NCI-H1436 treated with DMSO at 0.1 percent for 48 hours (cell line): ENCODE measurements at places on chromosomes 2 and 18.

DNA sequence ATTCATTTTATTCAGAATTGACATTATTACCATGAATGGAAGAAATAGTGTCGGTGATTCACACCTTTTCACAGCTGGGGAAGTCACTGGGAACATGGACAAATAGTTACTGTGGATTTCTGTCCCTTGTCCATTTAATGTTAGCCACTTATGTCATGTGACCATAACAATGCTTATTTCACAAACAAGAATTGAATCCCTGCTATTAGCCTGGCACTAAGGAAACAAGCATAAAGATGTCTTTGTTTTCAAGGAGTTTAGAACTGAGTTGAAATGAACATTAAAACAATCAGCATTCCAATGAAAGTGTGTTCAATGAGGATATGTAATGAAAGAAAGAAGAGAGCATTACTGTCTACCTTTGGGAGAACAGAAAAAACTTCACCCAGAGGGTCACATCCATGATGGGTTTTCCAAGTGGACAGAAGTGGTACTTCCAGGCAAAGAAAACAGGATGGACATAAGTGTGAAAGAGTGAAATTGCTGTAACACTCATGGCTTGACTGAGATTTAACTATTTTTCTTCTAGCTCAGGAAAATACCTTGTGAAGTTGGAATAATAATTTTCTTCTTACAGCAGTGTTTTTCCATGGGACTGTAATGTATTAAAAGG is 324.5 kb upstream of the UBE2E3 start:
- DNase-seq: no peak

- no peak for DNase-seq
Measured at GRCh38 chr2:187529977-187530721, 24.1 kb downstream of the TFPI start.

DNA sequence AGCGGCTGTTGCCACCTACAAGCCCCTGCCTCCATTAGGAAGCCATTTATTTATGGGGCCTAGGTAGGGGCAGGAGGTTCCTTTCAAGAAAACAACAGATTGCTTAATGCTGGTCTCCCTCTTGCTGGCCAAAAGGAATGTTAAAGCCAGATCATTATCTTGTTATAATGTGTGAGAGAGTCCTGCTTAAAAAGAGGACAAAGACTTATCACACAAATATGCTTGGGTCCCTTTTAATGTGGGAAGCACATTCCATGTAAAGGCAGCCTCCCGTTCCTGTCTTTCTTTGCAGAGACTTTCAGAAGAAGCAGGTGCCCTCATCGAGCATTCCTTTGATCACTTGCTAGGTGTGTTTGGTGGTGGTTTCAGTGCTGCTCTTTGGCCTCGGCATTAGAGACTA is 76.4 kb downstream of the AGAP1 start:
- DNase-seq: no peak

DNA sequence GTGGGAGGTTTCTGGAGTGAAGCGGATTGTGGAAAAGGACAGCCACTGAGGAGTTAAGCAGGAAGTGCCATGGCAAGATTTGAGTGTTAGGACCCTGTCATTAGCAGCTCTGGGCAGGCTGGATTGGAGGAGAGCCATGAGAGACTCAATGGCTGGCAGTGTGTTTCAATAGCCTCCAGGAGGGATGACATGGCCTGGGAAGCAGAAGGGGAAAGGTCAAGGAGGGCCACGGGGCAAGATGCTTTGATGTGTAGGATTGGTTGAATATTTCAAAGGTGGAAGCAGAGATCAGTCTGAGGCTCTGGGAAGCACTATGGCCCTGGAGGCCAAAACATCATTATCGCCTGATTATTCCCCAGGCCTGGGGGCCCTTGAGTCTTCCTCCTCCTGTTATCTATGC is 229.0 kb upstream of the HS6ST1 start:
- no peak for DNase-seq

GRCh38 chr2:226011716-226012450 is 612.4 kb downstream of the NYAP2 start:
- DNase-seq: peak; percentile 53

DNA sequence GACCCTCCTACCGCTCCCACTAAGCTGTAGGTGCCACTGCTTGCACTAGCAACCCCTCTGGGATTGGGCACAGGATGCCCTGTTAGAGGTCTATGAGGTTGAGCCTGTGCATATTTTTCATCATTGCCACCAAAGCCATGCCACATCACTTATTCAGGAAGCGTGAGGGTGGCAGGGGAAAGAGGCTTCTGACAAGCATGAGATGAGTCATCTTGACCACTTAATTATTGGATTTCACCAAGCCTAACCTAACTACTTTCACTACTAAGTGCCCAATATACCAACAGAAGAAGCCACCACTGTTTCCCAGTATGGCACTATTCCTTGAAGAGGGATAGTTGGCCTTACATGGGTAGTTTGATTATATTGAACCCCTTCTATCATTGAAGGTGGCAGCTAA is 181.3 kb upstream of the EPHA4 start:
- DNase-seq: no peak

GRCh38 chr2:71781695-71782228 is 328.4 kb downstream of the DYSF start:
- DNase-seq: no peak

DNA sequence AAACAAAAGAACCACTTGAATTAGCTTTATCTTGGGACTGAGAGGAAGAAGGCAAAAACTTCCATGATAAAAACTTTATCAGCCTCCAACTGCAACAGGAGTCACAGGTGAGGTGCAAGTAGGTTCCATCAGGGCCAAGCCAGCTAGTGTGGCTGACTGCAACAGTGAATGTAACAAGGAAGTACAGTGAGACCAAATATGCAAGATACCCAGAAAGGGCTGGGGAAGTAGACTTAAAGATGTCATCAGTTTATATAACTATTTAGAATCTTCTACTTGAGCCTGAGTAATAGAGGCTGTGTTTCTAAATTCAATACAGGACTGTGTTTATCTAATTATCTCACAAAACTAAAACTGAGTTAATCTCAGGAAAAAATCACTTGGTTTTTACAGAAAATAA is 14.8 kb downstream of the PLEKHM3 start:
- DNase-seq: no peak

DNA sequence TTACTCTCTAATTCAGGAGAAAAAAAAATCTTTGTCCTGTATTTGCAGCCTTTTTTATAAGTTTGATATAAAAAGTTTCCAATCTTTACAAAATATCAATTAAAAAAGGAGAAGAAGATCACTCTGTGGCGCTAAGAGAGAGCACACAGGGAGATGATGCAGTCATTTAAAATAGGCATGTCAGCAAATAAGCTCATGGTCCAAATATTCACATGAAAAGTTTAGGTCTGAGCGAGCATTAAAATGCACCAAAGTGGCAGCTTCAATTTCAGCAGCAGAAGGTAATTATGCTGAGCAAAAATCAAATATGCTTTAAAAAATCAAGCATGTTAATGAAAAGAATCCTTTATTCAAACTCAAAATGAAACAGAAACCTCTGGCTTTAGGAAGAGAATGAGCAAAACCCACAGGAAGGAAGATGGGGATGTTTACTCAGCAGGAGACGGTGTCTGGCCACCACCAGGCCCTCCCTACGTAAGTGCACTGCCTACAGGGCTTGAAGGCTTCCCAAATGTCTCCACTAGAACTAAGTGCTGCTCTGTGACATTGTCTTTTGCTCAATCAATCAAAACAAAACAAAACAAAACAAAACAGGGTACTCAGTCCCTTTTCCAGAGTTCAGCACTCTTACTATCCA is 120.4 kb downstream of the L3MBTL4 start:
- DNase-seq: no peak

GRCh38 chr2:168392024-168392423 is 64.0 kb upstream of the CERS6 start:
- DNase-seq: no peak

GRCh38 chr2:190255676-190256075 is 64.0 kb downstream of the HIBCH start:
- no peak for DNase-seq

DNA sequence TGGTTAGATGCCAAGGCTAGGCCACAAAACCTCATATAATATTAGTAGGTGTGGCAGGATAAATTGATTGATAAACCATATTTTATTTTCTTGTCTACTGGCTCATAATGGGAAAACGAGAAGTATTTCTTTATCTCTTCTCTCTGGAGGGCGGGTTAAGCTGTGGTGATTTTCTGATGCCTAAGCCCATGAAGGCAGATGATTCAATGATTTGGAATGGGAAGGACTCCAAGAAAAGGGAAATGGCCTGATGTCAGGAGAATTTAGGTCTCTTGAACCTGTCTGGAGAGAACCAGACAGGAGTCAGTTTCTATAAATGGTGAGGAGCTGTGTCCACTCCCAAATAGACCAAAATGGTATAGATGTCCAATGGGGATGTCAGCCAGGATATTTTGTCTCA is 18.7 kb upstream of the MAP4K3 start:
- no peak for DNase-seq

DNA sequence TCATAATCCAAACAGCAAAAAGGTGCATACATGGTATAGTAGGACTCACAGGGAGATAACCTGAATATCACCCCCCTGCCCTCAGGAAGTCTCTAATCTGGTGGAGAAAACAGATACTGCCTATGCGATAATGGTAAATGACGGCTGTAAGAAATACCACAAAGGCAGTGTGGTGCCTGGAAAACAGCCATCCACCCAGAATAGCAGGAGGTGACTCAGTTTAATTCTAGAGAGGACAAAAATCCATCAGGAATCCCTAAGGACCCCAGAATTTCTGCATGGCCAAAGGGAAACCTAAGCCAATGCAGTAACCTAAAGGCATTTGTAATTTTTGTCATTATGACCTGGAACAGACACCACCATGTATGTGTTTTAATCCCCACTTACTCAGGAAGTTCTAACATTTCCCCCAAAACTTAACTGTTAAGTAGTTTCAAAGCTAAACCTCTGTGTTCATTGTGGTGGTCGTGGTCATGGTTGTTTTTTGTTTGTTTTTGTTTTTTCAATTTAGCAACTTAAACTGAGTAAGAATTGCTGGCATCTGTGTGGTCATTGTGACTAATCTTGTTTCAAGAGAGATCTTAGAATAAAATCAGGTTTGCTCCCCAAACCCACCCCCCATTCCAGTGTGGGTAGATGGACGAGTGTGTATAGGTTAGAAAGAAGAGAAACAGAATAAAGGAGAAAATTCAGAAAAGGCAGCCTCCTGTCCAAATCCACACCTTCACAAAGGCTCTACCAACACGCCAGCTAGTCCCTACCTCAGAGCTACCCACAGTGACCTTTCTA is 121.5 kb upstream of the CDCA7 start:
- DNase-seq: no peak

- no peak for DNase-seq
Measured at GRCh38 chr2:69083235-69083748, 70.3 kb downstream of the ANTXR1 start.

- no peak for DNase-seq
Measured at GRCh38 chr2:42290005-42290404, 71.0 kb downstream of the COX7A2L start.

DNA sequence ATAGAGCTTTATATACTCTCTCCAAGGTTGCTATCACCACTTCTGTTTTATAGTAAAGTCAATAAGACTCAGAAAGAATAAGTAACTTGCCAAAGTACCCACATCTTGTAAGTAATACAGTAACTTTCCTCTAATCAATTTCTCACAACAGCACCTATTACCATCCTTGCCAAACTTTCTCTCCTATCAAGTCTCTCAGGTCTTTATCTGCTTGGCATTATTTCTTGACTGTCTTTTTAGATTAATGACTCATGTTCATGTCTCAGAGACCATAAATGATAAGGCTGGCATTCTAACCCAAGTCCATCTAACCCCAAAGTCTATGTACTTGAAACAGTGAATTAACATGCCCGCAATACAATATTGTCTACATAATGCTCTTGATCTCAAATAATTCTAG is 618.0 kb upstream of the ZEB2 start:
- no peak for DNase-seq

DNA sequence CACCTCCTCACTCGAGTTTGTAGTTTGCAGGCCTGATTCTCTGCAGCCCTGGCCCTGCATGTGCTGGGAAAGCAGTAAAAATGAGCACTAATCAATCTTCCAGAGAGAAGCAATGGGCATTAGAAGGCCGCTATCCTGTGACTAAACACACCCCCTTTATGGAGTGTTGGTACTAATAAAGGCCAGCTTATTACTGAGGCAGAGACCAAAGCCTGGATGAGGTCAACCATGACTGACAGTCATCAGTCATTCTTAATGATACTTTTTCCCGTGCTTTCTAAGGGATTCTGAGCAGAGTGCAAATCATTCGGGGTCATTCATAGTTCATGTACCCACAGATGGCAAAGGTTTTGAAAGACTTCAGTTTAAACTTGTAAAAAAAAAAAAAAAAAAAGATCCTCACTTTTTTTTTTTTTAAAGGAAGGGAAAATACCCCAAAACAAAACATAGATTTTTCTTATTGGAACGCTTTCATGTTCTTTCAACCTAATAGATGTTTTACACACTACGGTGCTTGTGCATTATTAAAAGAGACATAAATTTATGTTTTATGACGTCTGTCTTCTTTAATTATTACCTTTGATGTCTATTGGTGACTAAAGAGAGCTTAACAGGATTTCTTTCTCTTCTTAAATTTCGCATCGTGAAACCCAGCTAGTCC is 13.2 kb downstream of the TSHZ1 start:
- DNase-seq: no peak

DNA sequence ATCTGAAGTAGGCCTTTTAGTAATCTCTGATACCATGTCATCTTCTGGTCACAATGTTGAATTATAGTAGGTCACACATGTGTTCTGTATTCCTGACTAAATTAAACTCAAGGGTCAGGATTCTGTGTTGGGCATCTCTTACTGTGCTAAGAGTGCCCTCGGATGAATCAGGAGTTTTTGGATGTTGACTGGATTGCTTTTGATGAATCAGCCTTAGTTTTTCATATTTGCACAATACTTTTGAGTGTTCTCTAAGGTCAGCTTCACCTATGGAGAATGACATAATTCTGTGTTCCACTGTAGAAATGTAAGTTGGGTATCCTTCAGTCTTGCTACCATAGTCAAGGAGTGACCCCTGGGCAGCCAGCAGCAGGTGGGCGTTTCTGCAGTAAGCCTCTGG is 190.1 kb downstream of the PTPRM start:
- no peak for DNase-seq

GRCh38 chr2:224734949-224735348 is 18.8 kb upstream of the CCDC195 start:
- DNase-seq: no peak

DNA sequence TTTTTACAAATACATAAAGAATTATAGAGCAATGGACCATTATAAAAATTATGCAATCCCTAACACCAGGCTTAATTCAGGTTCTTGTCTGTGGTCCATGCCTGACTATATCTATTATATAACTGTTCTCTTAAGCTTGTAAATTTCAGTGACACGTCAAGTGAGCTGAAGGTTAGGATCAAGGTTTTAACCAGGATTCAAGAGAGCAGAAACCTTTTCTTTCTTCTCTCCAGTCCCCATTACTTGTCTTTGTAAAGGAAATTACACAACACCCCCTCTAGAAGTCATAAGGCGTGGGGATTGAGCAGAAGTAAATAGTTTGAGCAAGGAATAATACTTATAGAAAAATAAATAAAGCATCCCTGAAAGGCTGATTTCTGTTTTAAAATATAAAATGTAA is 122.0 kb downstream of the ZNF521 start:
- no peak for DNase-seq

DNA sequence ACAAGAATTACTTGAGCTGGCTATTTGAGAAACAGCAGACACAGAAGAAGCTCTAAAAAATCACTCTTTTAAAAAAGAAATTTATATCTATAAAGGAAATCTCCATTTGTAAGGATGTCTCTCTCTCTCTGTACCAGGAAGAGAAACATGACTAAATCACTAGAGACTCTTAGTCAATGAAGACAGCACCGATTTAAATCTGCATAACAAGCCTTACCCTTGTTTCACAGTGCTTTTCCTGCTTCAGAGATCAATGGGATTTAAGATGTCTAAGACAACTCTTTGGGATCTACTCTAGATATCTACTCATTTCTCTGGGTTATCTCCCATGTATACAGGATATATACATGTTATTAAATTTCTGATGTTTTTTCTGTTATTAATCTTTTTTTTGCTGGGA is 359.2 kb upstream of the RND3 start:
- DNase-seq: no peak
